ENCODE measurements at places on chromosomes 12 and 14.

DNA sequence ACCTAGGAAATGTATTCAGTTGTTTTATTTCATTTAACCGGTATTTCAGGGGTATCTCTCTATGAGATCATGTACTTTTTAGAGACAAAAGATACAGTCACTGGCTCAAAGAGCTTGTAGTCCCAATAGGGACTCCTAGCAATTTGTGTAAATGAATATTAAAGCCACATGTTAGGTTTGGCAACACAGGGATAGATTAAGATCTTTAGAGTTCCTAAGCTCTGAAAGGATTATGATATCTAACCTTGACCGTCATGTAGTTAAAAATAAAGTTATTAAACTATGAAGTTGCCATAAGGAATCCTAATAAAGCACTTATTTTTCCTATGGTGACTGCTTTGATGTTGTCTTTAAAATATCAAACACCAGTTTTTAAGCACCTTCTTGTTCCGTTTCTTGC, 100.4 kb upstream of the FGD4 start:
- DNase-seq, result no peak

DNA sequence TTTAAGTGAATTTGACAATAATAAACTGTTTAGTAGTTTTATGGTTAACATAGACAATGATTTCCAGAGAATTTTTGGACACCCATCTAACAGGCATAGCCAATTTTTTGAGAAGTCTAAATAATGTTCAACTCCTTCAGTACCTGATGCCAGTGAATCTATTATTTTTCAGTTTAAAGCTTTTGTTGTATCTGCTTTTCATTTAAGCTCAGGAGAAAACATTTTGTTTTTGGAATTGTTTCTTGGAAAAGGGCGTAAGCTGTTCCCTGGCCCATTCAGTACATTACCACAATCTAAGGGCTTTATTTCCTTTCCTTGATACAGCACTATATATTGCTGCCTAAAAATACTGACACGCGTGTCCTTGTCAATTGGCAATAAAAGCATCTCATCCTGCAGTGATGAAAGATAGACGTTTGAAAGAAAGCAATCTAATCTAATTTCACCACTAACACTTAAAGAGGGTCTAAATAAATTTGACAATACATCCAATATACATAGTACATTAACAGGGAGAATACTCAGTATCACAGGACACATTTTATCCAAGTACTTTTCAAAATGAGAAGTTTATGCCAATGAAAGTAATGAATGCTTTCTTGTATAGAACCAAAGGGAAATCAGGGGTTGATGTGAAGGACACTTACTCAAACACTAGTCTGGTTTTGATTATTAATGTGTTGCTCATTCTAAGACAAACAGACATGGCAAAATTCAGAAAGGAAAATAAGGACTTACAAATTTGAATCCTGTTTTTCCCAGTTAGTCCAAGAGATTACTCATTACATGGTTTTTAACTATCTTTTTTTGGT, 104.2 kb upstream of the LGR5 start:
- no peak for DNase-seq

DNA sequence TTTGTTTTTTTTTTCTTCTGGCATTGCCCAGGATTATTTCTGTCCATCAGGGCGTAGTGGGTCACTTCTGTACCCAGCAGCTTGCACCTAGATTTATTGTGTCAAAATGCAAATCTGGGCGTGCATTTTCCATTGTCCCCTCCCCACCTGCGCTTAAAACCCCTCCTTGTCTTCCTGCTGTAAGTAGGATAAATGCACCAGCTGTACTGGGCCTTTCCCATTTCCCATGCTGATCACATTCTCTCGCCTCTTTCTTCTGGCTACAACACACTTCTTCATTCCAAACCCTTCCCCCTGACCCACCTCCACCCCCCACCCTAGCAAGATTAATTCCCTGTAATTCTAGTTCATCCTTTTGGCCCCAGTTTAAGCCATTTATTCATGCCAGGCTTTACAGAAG, 128.0 kb downstream of the ETV6 start:
- no peak for DNase-seq

GRCh38 chr12:224330-224729, 10.4 kb upstream of the SLC6A12 start:
- no peak for DNase-seq

- no peak for DNase-seq
Observed at GRCh38 chr12:108563804-108564151, 1.4 kb downstream of the ISCU start.

GRCh38 chr12:50606675-50607375, 102.0 kb downstream of the DIP2B start:
- no peak for DNase-seq

GRCh38 chr12:106000382-106001104, 138.2 kb downstream of the NUAK1 start:
- no peak for DNase-seq

- DNase-seq, result no peak
Observed at GRCh38 chr12:92085040-92085735, 60.5 kb downstream of the BTG1 start.

DNA sequence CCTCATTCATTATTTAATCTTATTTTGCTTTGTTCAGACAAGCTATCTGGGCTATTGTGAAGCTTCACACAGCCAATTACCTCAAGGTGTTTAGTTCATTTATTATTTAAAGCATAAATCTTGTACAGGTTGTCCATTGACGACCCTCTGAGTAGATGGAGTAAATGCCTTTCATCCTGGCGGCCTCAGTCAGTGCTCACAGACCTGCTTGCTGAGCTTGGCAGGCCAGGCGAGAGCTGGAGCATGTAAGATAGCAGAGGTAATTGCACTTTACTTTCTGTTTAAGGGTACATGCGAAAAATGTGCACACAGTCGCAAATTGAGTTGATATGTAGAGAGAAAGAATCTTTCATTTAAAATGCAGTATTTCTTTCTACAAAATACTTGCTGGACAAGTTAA, 224.4 kb downstream of the NPAS3 start:
- no peak for DNase-seq

DNA sequence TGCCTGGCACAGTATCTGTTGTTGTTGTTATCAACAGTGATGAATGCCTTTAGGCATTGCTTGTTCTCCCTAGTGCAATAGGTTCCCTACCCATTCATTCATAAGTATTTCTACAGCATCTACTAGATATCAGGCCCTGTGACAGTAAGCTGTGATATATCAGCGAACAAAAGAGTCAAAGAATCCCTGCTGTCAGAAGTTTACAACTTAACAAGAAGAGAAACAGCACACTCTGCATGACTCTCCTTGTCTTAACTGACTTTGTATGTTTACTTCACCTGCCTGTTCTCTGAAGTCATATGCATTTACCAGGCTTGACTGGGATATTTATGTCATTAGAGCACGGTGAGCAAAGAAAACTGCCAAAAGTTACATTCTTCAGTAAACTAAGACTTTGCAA, 452.2 kb upstream of the RPL10L start:
- DNase-seq, result no peak

DNA sequence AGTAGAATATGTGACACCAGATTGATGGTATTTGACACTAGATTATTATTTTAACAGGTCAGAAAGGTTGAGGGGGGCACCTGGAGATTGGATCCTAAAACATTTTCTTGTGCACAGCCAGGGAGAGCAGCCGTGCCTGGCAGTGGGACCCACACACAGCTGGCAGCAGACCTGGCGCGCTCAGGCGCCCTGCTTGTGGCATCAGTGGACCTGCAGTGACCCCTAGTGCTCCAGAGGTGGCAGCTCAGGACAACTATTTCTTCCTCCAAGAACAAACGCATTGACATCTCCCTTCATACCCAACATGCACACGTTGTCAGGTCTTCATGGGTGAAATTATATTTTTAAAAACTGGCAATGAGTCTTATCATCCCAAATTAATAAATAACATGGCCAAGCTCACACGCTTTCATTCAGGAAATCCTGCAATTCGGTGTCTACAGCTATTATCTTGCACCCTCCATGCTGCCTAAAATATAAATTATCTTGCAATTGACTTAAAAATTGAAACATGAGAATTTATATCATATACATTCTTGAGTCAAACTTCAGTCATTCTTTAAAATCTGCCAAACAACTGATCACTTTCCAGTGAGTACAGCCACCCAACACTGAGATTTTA, 7.7 kb upstream of the TMEM132D start:
- DNase-seq, result no peak

All from D721Med (cell line).